ENCODE measurements at places on chromosomes 16 and 17.

DNA sequence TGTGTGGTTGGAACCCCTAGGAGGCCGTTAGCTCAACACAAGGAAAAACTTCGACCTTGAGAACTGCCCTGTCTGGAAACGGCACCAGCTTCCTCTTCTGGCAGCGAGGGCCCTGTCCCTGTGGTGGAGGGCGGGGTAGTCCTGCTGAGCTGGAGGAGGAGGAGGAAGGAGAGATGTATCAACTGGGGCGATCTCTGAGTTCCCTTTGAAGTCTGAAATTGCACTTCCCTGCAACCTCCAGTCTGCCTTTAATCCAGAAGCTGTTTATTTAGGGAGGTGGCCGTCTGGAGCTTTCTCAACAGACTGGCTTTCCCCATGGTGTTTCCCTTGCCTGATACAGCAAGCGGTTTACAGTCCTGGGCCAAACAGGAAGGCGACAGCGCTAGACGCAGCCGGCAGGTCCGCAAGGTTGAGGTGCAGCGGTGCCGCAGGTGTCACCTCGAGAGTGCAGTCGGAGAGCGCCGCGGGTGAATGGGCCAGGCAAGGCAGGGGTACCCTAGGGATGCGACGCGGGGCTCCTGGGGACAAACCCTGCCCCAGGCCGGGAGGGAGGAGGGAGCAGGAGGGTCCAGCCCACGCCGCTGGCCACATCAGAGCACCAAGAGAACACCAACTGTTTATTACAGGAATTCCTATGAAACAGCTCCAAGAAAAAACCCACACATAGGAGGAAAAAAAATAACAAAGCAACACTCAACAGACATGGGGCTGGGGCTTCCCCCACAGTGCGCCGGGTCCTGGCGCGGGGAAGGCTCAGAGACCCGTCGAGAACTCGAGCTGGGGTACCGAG, 11.4 kb upstream of the MRPS23 start:
- DNase-seq, result no peak

DNA sequence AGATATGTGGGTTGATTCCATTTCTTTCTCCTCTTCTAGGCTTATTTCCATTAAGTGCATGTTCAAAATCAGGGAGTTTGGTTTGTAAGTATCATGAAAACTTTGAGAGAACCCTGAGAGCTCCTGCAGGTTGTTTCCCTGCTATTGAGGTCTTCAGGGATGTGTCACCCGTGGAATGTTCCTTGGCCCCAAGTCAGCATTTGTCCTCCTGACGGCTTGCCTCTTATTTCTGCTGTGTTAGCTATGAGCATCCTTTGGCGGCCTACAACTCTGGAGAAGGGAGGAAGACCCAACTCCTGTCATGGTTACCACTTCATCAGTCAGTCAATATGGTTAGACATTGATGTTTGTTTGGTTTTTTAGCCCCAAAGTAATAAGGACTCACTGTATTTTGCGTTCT, 180.8 kb downstream of the FTO start:
- DNase-seq, result no peak

- peak; percentile 38 for DNase-seq
Observed at GRCh38 chr16:66326991-66327513, 39.4 kb upstream of the CDH5 start.

GRCh38 chr17:38533866-38534497, 71.8 kb downstream of the SRCIN1 start:
- DNase-seq, result no peak

DNA sequence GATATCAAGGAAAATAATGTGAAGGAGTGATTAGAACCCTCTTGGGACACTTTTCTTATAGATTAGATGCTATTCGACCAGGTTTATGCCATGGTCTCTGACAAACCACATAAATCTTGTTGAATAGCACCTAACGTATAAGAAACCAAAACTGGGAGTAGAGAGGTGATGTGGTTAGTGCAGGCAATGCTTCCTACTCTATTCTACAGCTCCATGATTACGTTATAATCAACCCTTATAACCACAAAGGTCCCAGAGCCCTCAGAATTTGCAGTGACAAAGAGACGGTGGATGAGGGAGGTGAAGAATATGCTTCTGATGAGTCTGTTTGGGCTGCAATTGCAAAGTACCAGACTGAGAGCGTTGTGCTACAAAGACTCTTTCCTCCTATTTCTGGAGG, 78.4 kb downstream of the ARHGAP44 start:
- no peak for DNase-seq

- DNase-seq, result no peak
Observed at GRCh38 chr17:9283909-9284308, 262.6 kb downstream of the NTN1 start.

- DNase-seq, result no peak
Observed at GRCh38 chr16:2191446-2191706, 5.0 kb downstream of the CASKIN1 start.

Measured in NCI-H1105 (cell line).